ENCODE measurements at places on chromosomes 5 and 9. TPM values are rescaled to one million over a fixed set of nuclear protein-coding genes. Genes with fewer than 3 reads are reported as not detected.

SLC36A3 gene
- total RNA-seq: not detected

RPP25L gene
- total RNA-seq: 13.6 TPM

MCTP1 gene
- 86.0 TPM for total RNA-seq

GABRA1 gene
- not detected for total RNA-seq

EGR1 gene
- total RNA-seq: 0.80 TPM

PRR7 gene
- 8.9 TPM for total RNA-seq
